GM13977 (cell line): ENCODE measurements at places on chromosomes 12 and 14.

DNA sequence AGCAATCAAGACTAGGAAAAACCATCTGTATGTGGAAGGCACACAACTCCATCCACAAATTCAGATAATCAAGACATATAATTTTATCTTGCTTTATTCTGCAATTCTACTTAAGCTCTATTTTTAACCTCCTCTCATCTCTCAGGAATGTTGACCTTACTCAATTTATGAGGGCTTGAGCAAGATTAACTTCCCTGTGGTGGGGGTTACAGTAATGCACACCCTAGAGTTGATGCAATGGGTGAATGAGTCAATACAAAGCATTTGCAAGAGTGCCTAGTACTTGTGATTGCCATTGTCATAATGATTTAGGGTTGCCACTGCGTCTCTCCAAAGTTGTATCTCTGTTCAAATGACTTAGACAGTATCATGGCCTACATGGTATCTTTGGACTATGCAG, 1598.4 kb upstream of the TMEM132C start:
- DNase-seq = no peak

DNA sequence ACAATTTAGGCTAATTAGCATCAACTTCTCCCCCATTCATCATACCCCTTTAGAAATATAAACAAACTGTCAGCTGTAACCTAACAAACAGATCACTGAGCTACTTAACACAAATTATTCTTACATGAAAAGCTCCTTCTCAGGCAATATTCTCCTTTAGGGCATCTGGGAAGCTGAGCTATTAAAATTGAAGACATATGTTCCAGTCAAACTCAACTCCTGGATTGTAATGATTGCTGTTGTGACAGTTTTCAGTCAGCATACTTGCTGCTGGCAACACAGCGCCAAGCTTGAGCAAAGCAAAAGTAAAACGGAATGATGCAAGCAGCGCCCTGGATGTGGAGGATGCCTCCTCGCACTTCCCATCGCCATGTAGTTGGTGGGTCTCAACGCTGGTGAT, 82.4 kb downstream of the SLC25A21 start:
- DNase-seq = no peak

DNA sequence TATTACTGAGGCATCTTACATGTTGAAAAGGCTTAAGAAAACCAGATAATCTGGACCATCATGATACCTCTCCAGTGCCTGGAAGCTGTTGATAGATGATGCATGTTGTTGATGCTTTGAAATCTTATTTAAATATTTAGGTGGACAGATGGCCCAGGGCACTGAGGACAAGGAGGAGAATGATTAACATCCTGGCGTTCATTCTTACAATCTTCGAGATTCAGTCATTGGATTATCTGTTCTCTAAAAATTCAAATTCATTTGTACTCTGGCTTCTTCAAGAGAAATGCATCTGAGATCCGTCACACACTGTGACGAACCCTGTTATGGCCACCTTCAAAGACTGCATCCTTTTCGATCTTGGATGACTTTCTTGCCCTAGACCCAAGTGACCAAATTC, 121.3 kb upstream of the IGF1 start:
- DNase-seq = no peak

DNA sequence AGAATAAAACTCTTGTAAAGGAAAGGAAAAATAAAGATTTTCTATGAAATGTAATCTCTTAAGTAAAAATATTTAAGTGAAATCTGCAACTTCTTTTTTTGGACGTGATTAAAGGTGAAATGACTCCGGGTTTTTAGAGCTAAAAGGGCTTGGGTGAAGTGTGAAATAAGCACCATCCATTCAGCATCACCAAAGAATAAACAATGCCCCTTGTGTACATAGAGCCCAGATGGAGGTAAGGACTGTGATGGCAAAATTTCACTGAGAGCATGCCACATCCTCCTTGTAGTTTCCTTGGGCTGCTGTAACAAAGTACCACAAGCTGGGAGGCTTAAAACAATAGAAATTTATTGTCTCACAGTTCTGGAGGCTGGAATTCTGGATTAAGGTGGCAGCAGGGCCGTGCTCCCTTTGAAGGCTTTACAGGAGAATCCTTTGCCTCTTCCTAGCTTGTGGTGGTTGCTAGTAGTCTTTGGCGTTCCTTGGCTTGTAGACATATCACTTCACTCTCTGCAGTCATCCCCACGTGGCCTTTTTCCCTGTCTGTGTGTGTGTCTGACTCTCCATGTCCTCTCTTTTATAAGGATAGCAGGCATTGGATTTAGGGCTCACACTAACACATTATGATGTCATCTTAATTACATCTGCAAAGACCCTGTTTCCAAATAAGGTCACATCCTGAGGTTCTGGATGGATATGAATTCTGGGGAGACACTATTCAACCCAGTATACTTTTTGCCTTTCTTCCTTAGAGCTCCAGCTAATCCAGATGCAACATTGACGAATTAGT, 24.2 kb downstream of the ZNF664 start:
- DNase-seq = no peak

DNA sequence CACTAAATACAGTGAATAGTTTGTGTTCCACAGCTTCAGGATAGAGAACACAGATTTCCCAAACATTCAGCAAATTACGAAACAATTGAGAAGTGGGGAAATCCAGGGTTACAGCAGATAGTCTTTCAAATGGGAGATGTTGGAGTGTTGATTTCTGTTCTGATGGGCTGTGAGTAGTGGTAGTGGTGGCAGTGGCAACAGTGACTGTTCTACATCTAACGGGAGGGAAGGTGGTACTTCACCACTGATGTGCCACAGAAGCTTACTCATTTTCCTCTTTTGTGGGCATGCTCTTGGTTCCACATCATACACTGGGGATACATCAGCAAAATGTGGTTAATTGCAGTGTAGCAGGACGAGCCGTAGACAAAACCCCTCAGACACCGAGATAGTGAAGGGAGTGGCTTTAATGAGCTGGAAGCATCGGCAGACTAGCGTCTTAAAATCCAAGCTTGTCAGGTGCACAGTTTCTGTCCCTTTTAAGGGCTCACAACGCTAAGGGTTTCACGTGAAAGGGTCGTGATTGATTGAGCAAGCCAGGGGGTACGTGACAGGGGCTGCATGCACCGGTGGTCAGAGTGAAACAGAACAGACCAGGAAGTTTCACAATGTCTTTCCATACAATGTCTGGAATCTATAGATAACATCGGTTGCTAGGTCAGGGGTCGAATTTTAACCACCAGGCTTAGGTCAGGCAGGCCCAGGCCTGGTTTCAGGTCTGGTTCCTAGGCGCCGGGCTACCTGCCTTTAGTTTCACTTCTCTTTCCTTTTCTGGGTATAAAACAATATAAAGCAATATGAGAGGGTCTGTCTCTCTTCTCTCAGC, 330.6 kb upstream of the FBXO33 start:
- DNase-seq = no peak

DNA sequence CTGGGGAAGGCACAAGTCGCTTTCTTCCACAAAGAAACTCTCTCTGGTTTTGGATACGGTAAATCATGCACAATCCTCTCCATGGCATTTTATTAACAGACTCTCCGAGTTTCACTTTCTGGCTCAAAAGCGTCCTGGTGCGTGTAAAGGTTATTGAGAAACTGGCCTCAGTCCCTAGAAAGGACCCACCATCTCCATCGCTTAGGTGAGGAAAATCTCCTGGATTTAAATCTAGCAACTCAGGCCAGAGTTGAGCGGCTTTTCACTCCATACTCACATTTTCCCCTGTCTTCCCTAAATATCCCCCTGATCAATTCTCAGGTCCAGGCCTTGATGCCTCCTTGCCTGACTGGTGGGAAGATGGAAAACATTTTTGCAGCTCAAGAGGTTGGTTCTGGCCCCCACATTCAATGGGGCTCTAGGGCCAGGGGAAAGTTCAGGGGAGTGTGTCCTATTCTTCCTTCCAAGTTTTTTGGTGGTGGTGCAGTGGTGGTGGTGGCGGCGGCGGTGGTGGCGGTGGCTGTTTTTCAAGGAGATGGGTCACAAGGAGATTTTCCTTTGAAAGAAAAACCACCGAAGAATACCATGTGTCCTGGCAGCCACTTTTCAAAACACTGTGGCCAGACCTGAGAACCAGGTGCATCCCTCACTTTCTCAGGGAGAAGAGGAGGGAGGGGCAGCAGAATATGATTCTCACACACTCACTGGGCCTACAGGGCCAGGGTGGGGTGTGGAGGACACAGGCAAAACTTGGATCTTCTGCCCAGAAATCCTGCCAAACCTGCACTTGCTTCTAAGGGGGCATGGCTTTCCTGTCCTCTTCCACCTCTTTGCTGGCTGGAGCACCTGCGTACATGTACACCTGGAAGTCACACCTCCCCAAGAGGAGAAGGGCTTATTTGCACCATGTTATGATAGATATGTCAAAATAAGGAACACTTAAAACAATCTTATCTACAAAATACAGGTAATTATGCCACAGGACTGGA, 46.7 kb upstream of the PNMA1 start:
- no peak for DNase-seq
